ENCODE measurements at places on chromosomes 2 and 18. TPM values are rescaled to one million over a fixed set of nuclear protein-coding genes. Genes with fewer than 3 reads are reported as not detected.

DNA sequence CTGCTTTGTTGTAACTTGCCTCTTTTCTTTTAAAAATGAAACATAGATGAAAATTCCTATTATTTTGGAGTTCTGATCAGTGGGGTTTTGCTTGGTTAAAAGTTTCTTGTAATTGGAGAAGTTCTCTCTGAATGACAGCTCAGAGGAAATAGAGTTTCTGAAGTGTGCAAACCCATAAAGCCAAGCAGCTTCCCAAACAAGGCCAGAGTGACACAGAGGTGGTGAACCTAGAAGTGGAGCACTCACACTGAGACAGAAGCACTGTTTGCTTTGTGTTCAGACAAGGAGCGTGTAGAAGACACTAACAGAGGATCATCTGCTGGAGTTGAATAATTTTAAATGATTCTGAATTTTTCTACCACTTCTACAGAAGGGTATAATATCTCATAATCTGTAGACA, 49.2 kb downstream of the FBXO48 start:
- no peak for DNase-seq

GRCh38 chr2:30686669-30687068, 120.6 kb downstream of the CAPN13 start:
- no peak for DNase-seq

GRCh38 chr18:49678440-49678839, 116.6 kb downstream of the LIPG start:
- DNase-seq = no peak

The CREG2 gene
- not detected for total RNA-seq
